ENCODE measurements at places on chromosomes 16 and 17. TPM values are rescaled to one million over a fixed set of nuclear protein-coding genes. Genes with fewer than 3 reads are reported as not detected.

Gene RGS9
- not detected for polyA plus RNA-seq

Gene DLG4
- 0.24 TPM for polyA plus RNA-seq

Gene ACE
- not detected for polyA plus RNA-seq

Gene DYNLRB2
- polyA plus RNA-seq: 1.9 TPM

Gene ABCA9
- not detected for polyA plus RNA-seq

Gene FSCN2
- not detected for polyA plus RNA-seq

Gene C16orf54
- 32.7 TPM for polyA plus RNA-seq

Gene ARL17A
- 5.2 TPM for polyA plus RNA-seq

Gene PSMC5
- 173 TPM for polyA plus RNA-seq

Gene CDH5
- not detected for polyA plus RNA-seq

Gene SOX8
- polyA plus RNA-seq: 1.3 TPM

Gene TP53TG3C
- polyA plus RNA-seq: not detected

Gene PKMYT1
- polyA plus RNA-seq: not detected

Gene KRTAP4-4
- not detected for polyA plus RNA-seq

Gene ICAM2
- polyA plus RNA-seq: 218 TPM

Gene TMEM92
- not detected for polyA plus RNA-seq

Gene SLX1B
- 7.8 TPM for polyA plus RNA-seq

Gene SLC6A2
- not detected for polyA plus RNA-seq

Gene MMP28
- 13.4 TPM for polyA plus RNA-seq

Gene PRSS53
- polyA plus RNA-seq: 0.54 TPM

Gene CIITA
- polyA plus RNA-seq: 0.07 TPM

Gene NECAB2
- not detected for polyA plus RNA-seq
